ENCODE measurements at places on chromosomes 5 and 9. TPM values are rescaled to one million over a fixed set of nuclear protein-coding genes. Genes with fewer than 3 reads are reported as not detected.

The FOXI1 gene
- not detected for total RNA-seq

GRCh38 chr9:5593904-5594303 lies 35.0 kb upstream of the RIC1 start:
- H3K4me1 ChIP-seq, result no peaks in the 10 kb centered on the region
- no peaks in the 10 kb centered on the region for H3K27me3 ChIP-seq
- no peak overlapping the region for H3K4me3 ChIP-seq
- no peak for DNase-seq
- no peaks in the 10 kb centered on the region for H3K36me3 ChIP-seq
- H3K27ac ChIP-seq, result no peak overlapping the region

- DNase-seq, result no peak
- H3K4me3 ChIP-seq, result no peak overlapping the region
- no peaks in the 10 kb centered on the region for H3K4me1 ChIP-seq
- H3K27ac ChIP-seq, result no peak overlapping the region
- no peaks in the 10 kb centered on the region for H3K36me3 ChIP-seq
These were observed 80.6 kb upstream of the DAB2 start for GRCh38 chr5:39505363-39505762.

The CXCL14 gene
- total RNA-seq, result 0.26 TPM

DNA sequence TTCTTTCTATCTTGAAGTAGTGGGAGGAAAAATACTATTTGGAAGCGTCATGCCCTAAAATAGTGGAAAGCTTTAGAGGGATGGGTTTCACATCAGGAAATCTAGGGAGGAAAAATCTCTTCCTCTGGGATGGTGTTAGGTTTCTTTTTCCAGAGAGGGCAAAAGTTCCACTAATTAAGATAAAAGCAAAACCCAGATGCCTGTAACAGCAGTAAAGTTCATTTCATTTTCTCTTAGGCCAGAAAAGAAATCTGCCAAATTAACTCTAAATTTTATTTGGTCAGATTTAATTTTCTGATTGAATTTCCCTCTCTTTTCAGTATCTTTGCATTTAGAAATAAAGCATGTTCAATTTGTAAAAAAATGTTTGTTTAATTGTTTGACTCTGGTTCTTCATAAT lies 88.8 kb downstream of the LURAP1L start:
- H3K4me1 ChIP-seq, result no peaks in the 10 kb centered on the region
- H3K4me3 ChIP-seq, result no peak overlapping the region
- DNase-seq, result no peak
- H3K36me3 ChIP-seq, result no peaks in the 10 kb centered on the region
- no peak overlapping the region for H3K27ac ChIP-seq

GRCh38 chr5:140168371-140168770 lies 6.6 kb upstream of the CYSTM1 start:
- no peak for DNase-seq
- no peak overlapping the region for H3K4me3 ChIP-seq
- H3K27me3 ChIP-seq, result no peaks in the 10 kb centered on the region
- no peak overlapping the region for H3K27ac ChIP-seq

The PSIP1 gene
- total RNA-seq, result 20.4 TPM

DNA sequence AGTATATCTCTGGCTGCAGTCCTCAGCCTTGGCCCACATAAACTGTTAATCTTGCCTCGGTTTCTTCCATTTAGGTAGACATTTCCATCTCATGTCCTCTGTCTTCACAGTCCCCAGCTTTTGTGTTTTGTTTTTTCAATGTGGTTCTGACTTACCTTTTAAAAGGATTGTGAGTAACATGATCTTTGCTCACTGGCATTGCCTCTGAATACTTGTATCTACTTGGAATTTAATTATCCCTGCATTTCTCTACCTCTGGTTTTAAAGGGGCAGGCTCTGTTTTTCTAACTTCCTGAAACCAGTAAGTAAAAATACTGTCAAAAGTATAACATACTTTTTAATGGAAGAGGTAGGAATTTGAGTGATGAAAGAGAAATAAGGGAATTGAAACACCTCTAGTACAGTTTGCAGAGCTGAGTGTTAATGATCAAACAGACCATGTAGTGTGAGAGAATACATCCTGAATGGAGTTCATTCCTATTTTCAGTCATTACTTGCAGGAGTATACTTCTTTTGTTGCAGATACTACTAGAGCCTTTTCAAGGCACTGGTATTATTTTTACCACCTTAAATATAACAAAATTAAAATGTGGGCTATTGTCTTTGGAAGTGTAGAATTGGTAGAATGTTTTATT lies 62.6 kb downstream of the MTREX start:
- H3K27ac ChIP-seq, result no peak overlapping the region
- H3K4me1 ChIP-seq, result no peaks in the 10 kb centered on the region
- H3K4me3 ChIP-seq, result no peak overlapping the region
- peaks cover 71% of the 10 kb centered on the region for H3K36me3 ChIP-seq

DNA sequence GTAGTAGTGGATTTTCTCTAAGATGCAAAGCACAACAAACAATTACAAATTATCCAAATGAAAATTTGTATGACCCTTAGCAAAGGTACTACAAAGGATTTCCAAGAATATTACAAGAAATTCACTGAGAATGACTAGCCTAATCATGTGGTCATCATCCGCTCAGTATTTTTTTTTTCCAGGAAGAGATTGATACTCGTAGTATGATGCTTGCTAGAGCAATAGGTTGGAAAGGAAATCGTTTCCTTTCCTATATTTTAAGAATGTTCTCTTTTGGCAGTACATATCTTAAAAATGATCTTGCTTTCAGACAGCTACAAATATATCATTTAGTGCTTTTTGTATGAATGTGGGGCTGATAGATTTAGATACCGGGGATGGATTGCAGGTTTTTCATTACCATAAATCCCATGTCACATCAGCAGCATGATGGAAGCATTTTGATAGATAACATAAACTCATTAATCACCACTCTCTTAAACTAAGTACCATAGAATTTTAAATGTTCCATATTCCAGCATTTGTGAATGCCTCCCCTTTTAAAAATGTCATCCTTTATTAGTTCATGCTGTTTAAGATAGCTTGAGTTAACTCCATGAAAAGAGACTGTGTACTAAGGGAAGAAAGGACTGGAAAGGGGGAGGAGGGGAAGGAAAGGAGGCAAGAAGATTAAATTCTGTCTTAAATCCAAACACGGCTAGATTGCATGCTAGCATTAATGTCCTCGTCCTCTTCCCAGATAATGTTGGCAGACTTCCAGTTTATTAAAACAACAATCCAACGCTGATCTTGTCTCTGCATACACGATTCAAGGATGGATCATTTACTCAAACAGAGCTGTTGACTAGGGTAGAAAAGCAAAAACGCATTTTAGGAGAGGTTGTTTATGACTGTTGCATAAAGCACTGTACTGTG lies 311.7 kb upstream of the ZNF608 start:
- no peak for DNase-seq
- no peaks in the 10 kb centered on the region for H3K36me3 ChIP-seq
- H3K4me3 ChIP-seq, result no peak overlapping the region
- no peaks in the 10 kb centered on the region for H3K4me1 ChIP-seq
- H3K27me3 ChIP-seq, result no peaks in the 10 kb centered on the region

DNA sequence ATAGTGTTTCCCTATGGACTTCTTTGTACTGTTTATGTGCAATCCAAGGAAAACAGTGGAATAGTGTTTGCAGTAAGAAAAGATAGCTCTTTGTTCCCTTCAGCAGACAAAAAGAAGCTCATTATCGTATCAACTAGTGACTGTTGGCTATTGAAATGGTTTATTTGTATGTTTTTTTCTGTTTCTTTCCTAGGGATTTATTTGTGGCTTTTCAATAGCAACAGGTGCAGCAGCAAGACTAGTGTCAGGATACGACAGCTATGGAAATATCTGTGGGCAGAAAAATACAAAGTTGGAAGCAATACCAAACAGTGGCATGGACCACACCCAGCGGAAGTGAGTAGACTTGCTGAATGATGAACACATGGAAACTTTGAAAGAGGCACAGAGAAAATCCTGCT lies 65.1 kb downstream of the SLC44A1 start:
- DNase-seq, result no peak
- no peaks in the 10 kb centered on the region for H3K27me3 ChIP-seq

The C5orf34 gene
- 0.68 TPM for total RNA-seq

The SEMA6A gene
- 6.3 TPM for total RNA-seq

GRCh38 chr5:119291877-119292276 lies 63.9 kb upstream of the TNFAIP8 start:
- H3K36me3 ChIP-seq, result no peaks in the 10 kb centered on the region
- H3K4me3 ChIP-seq, result no peak overlapping the region
- no peak for DNase-seq
- H3K27ac ChIP-seq, result no peak overlapping the region

- H3K4me1 ChIP-seq, result no peaks in the 10 kb centered on the region
- no peaks in the 10 kb centered on the region for H3K27me3 ChIP-seq
- no peak overlapping the region for H3K27ac ChIP-seq
These were observed 60.6 kb downstream of the PAM start for GRCh38 chr5:102815540-102816332.

- DNase-seq, result no peak
- H3K27ac ChIP-seq, result no peak overlapping the region
- H3K36me3 ChIP-seq, result no peaks in the 10 kb centered on the region
- H3K4me3 ChIP-seq, result no peak overlapping the region
These were observed 94.5 kb downstream of the F2RL2 start for GRCh38 chr5:76528547-76529331.

DNA sequence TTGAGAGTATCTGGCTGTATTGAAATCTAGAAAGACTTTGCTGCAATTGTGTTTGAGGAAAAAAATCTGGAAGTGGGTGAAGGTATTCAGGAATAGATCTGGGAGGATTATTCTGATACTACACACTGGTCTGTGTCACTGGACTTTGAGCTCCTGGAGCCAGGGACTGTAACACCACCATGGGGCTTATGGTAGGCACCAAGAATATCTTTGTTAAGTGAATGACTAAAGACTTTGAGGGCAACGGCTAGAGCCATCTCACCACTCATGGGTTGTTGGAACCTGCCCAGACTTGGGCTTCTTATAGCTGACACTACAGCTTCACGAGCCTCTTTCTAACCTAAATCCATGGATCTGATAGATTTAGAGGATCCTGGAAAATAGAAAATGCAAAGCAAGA lies 10.2 kb downstream of the NFX1 start:
- H3K4me3 ChIP-seq, result no peak overlapping the region
- no peak for DNase-seq
- no peaks in the 10 kb centered on the region for H3K27me3 ChIP-seq
- H3K27ac ChIP-seq, result peak overlapping the region; percentile 6
- peaks cover 40% of the 10 kb centered on the region for H3K4me1 ChIP-seq
- peaks cover 35% of the 10 kb centered on the region for H3K36me3 ChIP-seq

GRCh38 chr5:131389869-131390265 lies 126.0 kb downstream of the CDC42SE2 start:
- DNase-seq, result no peak
- no peak overlapping the region for H3K4me3 ChIP-seq
- H3K27me3 ChIP-seq, result no peaks in the 10 kb centered on the region
- no peak overlapping the region for H3K27ac ChIP-seq
- peaks cover 4% of the 10 kb centered on the region for H3K4me1 ChIP-seq

The SV2C gene
- total RNA-seq, result 0.20 TPM

The PCDHB7 gene
- total RNA-seq, result 1.3 TPM

DNA sequence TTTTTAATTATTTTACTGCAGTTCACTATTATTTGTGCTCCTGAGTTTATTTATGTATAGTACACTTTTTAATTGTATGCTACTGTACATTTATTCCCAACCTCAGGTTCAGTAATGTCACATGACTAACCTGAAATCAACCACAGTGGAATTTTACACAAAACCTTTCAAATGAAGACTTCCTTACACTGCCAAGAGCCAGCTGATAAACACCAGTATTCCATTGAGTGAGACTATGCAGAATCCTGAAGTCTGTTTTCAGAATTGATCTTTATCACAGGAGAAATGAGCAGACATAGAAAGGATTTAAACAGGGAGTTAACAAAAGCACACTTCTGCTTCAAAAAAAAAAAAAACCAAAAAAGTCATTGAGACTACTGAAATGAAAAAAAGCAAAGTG lies 219.5 kb downstream of the PRR16 start:
- peaks cover 7% of the 10 kb centered on the region for H3K36me3 ChIP-seq
- no peaks in the 10 kb centered on the region for H3K4me1 ChIP-seq
- no peaks in the 10 kb centered on the region for H3K27me3 ChIP-seq
- DNase-seq, result no peak

GRCh38 chr9:38039907-38040682 lies 28.9 kb downstream of the SHB start:
- no peak overlapping the region for H3K4me3 ChIP-seq
- peak overlapping the region; percentile 20 for H3K27ac ChIP-seq
- H3K27me3 ChIP-seq, result no peaks in the 10 kb centered on the region
- DNase-seq, result no peak

DNA sequence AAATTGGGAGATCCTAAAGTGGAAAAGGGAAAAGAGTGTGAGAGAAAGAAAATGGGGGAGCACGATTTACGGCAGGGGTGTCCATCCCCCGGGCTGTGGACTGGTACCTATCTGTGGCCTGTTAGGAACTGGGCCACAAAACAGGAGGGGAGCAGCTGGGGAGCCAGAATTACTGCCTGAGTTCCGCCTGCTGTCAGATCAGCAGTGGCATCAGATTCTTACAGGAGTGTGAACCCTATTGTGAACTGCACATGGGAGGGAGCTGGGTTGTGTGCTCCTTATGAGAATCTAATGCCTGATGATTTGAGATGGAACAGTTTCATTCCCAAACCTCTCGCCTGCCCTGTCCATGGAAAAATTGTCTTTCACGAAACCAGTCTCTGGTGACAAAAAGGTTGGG lies 108.3 kb upstream of the ADAMTSL1 start:
- no peaks in the 10 kb centered on the region for H3K27me3 ChIP-seq
- H3K36me3 ChIP-seq, result no peaks in the 10 kb centered on the region
- H3K4me3 ChIP-seq, result no peak overlapping the region
- no peak for DNase-seq
- H3K4me1 ChIP-seq, result peaks cover 14% of the 10 kb centered on the region

- H3K27ac ChIP-seq, result peak overlapping the region; percentile 87
- no peak overlapping the region for H3K4me3 ChIP-seq
- no peaks in the 10 kb centered on the region for H3K36me3 ChIP-seq
These were observed 23.9 kb upstream of the CDKN2AIPNL start for GRCh38 chr5:134435560-134435959.

GRCh38 chr9:131733541-131734061 lies 6.3 kb downstream of the RAPGEF1 start:
- DNase-seq, result peak; percentile 45
- no peak overlapping the region for H3K4me3 ChIP-seq
- peaks cover 74% of the 10 kb centered on the region for H3K4me1 ChIP-seq

GRCh38 chr5:28408186-28408585 lies 1369.8 kb upstream of the CDH9 start:
- no peak overlapping the region for H3K4me3 ChIP-seq
- H3K27me3 ChIP-seq, result no peaks in the 10 kb centered on the region
- no peak overlapping the region for H3K27ac ChIP-seq
- H3K36me3 ChIP-seq, result no peaks in the 10 kb centered on the region
- no peaks in the 10 kb centered on the region for H3K4me1 ChIP-seq
- DNase-seq, result no peak

The CYSRT1 gene
- total RNA-seq, result 0.24 TPM

- H3K27me3 ChIP-seq, result no peaks in the 10 kb centered on the region
- peaks cover 29% of the 10 kb centered on the region for H3K36me3 ChIP-seq
- H3K4me3 ChIP-seq, result no peak overlapping the region
- peaks cover 48% of the 10 kb centered on the region for H3K4me1 ChIP-seq
- DNase-seq, result no peak
- H3K27ac ChIP-seq, result no peak overlapping the region
These were observed 80.1 kb downstream of the ITGA1 start for GRCh38 chr5:52867809-52868208.

- H3K27ac ChIP-seq, result no peak overlapping the region
- H3K27me3 ChIP-seq, result no peaks in the 10 kb centered on the region
- no peaks in the 10 kb centered on the region for H3K4me1 ChIP-seq
- H3K36me3 ChIP-seq, result no peaks in the 10 kb centered on the region
These were observed 1092.0 kb downstream of the MAT2B start for GRCh38 chr5:164597293-164597900.

Data from heart left ventricle (tissue), 16 donors.